ENCODE measurements at places on chromosomes 5 and 9.
A peak's percentile ranks its signal among the peaks of the same experiment; 100 is the strongest.

- no peak for DNase-seq
Measured at GRCh38 chr5:36877667-36878391, 1.3 kb downstream of the NIPBL start.

DNA sequence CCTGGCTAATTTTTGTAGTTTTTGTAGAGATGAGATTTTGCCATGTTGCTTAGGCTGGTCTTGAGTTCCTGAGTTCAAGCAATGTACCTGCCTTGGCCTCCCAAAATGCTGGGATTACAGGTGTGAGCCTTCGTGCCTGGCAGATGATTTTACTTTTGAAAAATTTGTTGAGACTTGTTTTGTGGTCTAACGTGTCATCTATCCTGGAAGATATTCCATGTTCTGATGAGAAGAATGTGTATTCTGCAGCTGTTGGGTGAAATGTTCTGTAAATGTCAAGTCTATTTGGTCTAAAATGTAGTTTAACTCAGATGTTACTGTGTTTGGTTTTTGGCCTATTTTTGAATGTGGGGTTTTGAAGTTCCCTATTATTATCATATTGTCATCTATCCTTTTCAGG is 145.6 kb downstream of the XRCC4 start:
- DNase-seq: no peak

DNA sequence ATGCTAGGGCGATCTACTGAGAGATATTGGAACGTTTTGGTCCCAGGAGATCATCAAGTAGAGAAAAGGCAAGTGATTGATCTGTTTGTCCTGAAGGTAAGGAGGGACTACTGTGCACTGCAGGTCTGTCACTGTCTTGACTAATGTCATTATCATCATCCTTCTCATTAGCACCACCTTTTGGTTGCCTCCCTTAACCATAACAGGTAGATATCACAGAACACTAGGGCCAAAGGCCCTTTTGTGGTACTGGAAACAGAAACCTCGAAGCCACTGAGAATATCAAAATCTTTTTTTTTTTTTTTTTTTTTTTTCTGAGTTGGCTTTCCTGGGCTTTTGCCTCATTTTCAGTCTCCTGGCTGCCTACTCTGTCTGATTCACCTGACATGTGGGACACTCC is 134.0 kb downstream of the KCTD16 start:
- DNase-seq: no peak

GRCh38 chr9:131672451-131672850 is 67.4 kb downstream of the RAPGEF1 start:
- no peak for DNase-seq

- DNase-seq: peak; percentile 42
Measured at GRCh38 chr5:139684881-139685749, 37.0 kb downstream of the CXXC5 start.

- DNase-seq: no peak
Measured at GRCh38 chr5:97788369-97788768, 605.3 kb upstream of the RIOK2 start.

DNA sequence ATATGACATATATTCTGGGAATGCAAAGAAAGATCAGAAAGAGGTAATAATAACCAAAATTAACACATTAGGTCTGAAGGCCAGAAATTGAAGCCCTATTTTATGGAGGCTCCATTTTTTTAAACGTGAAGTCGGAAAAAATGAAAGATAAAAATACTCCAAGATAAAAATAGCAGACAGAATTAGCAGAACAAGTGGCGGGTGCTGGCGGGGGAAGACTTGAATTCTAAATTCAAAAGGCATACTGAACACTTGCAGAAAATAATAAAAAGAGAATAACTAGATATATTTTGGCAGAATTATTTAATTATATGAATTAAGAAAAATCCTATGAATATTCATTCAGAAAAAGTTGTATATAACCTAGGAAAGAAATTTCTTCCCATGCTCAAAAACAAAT is 543.7 kb upstream of the ACO1 start:
- DNase-seq: no peak

DNA sequence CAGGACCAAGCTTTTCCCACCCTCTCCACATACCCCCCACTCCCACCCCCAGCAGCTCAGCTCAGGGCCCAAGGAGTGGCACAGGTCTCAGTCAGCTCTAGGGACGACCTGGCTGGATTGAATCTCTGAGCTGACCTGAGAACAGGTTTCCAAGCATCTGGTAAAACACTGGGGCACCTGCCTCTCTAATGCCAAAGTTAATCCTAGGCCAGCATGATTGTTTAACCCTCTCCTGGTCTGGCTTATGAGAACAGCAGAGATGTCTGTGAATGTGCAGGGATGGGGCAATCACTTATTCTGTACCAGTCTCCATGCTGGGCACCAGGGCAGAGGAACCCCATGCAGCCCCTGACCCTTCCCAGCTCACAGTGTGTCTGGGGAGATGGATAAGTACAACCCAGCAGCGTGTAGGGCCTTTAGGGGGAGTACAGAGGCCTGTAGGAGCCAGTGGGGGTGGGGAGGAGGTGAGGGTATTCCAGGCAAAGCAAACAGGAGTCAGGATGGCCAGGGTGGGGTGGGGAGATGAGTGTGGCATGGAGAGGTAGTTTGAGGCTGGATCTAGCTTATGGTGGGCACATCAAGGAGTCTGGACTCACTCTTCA is 678 bp upstream of the KIF12 start:
- no peak for DNase-seq

DNA sequence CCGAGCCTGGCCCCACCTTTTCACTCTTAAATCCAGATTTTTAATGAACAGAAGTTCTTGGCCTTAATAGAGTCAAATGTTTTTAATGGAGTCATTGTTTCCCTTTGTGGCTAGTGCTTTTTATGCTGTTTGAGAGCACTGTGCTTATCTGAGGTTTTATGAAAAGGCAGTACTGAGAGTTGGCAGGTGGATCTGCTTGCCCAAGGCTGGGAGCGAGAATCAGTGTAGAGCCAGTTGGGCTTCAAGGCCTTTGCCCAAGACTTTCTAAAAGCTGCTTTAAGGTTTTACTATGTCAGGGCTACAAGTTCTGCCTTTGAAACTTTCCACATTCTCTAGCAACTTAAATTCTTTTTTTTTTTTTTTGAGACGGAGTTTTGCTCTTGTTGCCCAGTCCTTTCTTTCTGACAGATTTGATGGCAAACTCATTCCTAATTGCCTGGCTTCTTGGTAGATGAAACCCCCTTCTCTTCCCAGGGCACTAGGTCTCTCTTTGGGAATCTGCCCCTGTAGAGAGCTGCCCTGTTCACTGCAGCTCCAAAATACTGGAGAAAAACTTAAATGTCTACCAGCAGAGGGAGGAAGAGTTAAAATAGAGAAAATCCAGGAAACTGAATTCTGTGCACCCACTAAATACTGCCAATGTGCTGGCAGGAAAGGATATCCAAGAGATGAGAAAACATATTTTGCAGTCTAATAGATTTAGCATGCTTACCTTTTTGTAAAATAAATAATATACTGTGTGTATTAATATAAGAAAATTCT is 36.9 kb upstream of the CDK20 start:
- no peak for DNase-seq

DNA sequence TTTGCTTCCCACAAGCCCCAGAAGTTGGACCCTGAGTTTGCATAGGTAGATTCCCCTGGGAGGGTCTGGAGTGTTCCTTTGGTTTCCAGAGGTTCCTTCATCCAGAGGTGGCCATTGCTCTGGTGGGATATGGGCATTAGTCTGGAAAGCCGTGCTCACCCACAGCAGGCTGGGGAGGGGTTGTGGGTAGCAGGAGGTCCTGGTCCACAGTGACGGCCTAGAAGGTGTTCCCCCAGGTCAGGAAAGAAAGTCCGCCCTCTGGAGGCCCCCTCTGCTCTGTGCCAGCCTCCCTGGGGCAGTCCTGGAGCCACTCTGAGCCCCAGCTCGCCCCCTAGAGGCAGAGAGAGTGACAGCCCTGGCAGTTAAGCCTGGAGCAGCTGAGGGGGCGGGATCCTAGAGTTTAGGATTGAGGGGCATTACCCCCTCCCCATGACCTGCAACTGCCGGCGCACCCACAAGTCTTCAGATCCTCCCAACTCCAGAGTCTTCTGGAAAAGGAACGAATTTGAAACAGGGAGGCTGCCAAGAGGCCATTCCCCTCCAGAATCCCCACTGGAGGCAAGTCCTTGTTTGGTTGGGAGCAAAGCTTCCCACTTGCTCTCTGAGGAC is 36.8 kb downstream of the NDST1 start:
- no peak for DNase-seq

- no peak for DNase-seq
Measured at GRCh38 chr5:134825212-134825611, 20.6 kb upstream of the C5orf24 start.

DNA sequence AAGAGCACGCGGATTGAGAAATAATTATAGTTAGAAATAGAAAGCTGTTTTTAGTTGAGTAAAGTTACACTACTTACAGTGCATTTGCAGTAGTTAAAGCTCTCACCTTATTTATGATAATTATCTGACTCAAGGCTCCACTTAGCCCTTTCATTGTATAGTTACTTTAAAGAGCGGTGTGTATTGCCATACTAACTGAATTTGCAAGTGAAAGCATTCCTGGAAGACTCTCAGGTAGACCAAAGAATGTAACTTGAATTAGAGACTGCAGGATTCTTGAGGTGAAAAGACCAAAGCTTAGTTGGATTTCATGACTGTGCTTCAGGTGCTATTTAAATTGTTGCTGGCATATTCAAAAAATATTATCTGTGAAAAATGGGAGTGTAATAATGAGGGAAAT is 4.2 kb upstream of the RASA1 start:
- no peak for DNase-seq

GRCh38 chr9:79378107-79378506 is 193.7 kb upstream of the TLE4 start:
- no peak for DNase-seq

GRCh38 chr5:76111477-76112174 is 28.4 kb downstream of the SV2C start:
- DNase-seq: no peak

DNA sequence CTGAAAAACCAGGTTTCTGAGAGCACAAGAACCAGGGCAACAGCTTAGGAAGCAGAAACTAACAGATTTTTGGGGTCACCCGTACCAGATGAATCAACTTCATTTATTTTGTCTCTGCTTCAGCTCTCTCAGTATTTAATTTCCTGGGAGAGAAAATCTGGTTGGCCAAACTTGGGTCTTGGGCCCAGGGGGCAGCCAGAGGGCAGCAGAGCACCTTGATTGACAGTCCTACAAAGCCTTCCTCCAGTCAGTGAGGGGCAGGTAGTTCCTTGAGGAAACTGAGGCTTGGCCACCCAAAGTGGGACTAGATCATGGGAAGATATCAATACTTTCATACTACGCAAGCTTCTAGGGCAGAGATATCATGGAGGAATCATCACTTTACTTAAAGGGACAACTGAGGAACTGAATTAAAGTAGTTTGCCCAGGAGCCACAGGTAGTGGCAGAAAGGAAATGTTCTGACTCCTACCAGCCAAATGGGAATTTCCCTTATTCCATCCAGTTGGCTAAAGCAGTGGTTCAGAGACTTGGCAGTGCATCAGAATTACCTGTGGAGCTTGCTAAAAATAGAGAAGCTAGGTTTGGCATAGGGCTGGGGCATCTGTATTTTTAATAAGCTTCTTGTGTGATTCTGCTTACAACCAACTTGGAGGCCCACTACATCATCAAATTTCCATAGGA is 21.5 kb upstream of the ARHGAP26 start:
- DNase-seq: no peak

DNA sequence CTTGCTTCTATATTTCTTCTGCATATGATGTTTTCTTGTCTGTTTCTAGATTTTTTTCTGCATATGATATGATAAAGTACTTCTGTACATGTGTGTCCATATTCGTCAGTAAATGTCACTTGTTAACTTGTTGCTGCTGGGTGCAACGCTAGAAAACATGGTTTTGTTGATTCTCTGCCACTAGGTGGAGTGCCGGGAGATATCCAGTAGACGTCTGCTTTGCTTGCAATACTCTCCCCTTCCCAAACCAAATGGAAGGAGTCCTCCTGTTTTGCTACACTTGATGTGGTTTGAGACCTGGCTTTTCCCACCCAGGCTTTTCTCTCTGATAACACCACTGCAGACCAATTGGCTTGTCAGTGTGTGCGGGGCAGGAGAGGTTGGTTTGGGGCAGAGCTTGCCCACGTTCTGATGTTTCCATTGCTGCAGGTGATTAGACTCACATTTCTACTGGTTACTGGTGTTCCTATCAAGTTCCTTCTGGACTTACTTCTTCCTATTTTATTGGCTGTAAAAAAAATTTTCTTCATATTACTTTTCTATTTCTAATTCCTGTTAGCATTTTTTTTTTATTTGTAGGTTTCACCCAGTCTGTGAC is 900.0 kb upstream of the CDH10 start:
- no peak for DNase-seq

DNA sequence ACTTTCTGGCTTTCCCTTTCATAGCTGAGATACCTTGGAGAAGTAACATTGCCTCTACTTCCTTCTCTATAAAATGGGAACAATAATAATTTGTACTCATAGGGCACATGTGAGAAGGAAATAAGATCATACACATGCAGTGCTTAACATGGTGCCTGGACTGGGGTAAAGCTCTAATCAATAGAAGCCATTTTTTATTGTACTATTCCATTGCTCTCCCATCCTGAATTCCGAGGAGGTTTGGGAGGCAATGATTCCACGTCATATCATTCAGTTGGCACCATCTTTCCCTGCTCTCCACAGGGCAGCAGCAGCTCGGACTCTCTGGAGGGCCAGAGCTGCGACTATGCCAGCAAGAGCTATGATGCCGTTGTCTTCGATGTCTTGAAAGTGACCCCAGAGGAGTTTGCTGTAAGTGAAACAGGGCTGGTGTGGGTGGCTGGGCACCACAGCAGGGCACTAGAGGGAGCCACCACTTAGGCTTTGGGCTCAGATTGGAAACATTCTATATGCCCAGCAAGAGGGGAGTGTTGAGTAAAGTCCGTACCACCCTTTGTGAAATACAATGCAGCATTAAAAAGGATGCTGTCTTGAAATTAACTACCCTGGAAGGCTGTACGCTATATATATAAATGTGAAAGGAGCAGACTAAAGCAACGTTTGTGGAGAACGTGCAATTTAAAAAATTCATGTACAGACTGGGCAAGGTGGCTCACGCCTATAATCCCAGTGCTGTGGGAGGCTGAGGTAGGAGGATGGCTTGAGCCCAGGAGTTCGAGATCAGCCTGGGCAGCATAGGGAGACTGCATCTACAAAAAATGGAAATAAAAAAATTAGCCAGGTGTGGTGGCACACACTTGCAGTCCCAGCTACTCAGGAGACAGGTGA is 51.2 kb downstream of the RALGPS1 start:
- DNase-seq: no peak

DNA sequence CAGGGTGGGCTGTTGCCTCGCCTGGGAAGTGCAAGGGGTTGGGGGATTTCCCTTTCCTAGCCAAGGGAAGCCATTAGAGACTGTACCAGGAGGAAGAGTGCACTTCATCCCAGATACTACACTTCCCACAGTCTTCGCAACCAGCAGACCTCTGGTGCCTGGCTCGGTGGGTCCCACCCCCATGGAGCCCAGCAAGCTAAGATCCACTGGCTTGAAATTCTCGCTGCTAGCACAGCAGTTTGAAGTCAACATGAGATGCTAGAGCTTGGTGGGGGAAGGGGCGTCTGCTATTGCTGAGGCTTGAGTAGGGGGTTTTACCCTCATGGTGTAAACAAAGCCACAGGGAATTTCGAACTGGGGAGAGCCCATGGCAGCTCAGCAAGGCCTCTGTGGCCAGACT is 586.4 kb downstream of the HTR1A start:
- no peak for DNase-seq
